ENCODE measurements at places on chromosomes 2 and 18.

DNA sequence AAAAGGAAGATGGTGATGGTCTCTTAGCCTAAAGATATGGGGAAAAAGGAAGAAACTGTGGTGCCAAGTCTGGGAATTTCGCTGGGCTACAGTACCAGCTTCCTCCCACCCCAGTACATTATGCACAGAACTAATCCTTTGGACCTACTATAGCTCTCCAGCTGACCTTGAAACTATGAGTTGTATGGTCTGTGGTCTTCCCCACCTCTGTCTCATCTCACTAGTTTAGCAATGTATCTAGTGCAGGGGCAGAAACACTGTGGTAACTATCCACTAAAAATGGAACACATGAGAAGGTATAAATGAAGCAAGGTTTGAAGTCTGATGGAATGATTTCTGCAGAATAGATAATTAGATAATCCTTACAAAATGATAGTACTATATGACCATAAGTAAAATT, 190.4 kb upstream of the CCDC150 start:
- no peak for DNase-seq

GRCh38 chr2:38187541-38188011, 111.6 kb upstream of the CYP1B1 start:
- DNase-seq, result no peak

DNA sequence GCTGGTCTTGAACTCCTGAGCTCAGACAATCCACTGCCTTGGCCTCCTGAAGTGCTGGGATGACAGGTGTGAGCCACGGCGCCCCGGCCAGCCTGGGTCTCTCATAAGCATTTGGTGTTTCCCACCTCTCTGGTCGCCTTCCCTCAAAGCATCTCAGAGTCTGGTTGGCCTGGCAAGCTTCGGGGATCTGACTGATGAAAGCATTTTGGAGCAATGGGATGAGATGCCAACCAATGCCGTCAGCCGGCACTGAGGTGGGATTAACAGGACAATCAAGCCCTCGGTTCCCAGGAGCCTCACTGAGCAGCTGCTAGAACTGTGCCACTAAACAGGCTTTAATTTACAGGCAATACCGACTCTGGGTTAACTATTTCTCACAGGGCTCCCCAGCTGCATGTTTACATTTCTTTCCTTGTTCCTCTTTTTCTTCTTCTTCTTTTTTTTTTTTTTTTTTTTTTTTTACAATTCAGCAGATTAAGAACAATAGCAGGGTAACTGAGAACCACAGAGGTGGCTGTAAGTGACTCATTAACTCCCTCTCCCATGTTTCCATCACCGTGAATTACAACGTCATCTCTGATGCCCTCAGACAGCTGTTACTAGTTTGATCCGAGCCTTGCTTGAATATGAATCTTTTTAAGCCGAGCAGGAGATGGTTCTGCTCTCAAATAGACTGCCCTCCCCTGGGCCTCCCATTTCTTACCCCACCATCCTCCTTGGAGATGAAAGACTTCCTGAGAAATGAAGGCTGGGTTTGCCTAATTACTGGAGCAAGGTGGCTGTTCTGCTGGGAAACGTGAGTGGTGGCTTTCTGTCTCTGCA, 37.9 kb downstream of the ODC1 start:
- no peak for DNase-seq

DNA sequence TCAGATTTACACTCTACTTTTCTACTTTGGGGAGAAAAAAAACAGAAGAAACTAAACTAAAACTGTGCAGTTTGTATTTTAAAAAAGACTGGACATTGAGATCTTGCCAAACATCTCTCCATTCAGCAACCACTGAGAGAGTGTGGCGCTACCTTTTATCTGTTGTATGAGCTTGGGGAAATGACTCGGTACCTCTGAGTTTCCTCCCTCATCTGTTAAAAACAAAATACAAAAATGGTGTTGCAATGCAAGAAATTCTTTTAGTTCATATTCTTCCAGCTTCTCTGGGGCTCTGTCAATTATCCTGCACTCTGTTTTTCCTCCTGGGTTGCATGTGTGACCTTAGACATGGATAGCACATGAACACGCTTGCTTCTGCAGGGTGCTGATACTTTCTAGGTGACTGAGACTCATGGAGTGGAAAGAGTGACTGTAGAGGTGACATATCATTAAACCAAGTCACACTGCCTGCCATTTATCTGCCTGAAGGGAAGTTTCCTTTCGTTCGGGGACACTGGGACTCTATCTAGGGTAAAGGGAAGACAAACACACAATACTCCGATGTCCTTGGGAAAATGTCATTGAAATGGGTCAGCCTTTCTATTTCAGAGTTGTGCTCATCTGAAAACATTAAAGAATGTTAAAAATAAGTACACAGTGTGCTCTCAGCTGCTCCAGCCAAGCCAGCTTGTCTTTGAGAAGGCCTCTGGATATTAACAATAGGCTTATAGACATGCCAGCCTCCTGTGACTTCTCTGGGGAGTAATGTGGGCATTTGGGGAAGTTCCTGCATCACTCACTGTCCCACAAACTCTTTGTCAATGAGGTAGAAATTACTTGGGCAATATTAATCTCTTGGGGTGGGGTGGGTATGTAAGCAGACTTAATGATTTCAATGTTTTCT, 91.4 kb downstream of the TRIB2 start:
- no peak for DNase-seq

DNA sequence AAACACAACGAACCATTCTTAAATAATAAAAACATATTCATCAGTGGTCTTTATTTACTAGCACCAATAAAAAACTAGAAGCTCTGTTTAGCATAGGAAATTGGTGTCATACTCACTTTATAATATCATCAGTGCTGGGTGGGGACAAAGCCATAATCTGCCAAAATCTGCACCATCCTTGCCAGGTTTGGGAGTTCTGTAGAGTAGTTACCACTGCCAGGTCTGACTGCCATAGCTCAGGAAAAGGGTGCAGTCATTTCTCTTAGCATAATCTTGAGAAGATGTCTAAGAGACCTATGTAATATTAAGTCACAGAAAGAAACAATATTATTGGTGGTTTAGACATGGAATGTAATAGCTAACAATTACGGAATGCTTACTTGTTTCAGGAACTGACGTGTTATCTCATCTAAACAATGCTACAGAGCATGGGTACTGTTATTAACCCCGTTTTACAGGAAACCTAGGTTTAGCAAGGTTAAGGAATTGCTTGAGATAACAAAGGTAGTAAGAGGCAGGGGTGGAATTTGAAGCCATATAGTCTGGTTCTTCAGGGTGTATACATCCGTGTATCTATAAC, 1.6 kb upstream of the MARCHF7 start:
- no peak for DNase-seq

Data from A549 (cell line).